ENCODE measurements at places on chromosomes 1 and 21. TPM values are rescaled to one million over a fixed set of nuclear protein-coding genes. Genes with fewer than 3 reads are reported as not detected.

The TBX15 gene
- total RNA-seq = not detected

The MYOM3 gene
- 5.8 TPM for total RNA-seq

The CD1B gene
- not detected for total RNA-seq

The COL24A1 gene
- total RNA-seq = not detected

The CFAP74 gene
- not detected for total RNA-seq

The OR4F16 gene
- total RNA-seq = not detected

The ADAMTS5 gene
- total RNA-seq = not detected

The NTNG1 gene
- total RNA-seq = not detected

The KCNN3 gene
- 0.05 TPM for total RNA-seq

The TMPRSS3 gene
- 0.20 TPM for total RNA-seq

The SMAP2 gene
- total RNA-seq = 9.0 TPM

The GPX7 gene
- not detected for total RNA-seq

The C1QB gene
- total RNA-seq = not detected

The CAPZB gene
- total RNA-seq = 247 TPM

The FPGT gene
- total RNA-seq = 4.7 TPM

The MIXL1 gene
- total RNA-seq = not detected

The TMEM39B gene
- 9.9 TPM for total RNA-seq

The GCSAML gene
- not detected for total RNA-seq

The RYR2 gene
- total RNA-seq = not detected

The C1QTNF12 gene
- 1.7 TPM for total RNA-seq

The TNFRSF8 gene
- total RNA-seq = 0.11 TPM

The ITLN2 gene
- total RNA-seq = 0.57 TPM
